ENCODE measurements at places on chromosomes 4 and X.
A peak's percentile ranks its signal among the peaks of the same experiment; 100 is the strongest.

DNA sequence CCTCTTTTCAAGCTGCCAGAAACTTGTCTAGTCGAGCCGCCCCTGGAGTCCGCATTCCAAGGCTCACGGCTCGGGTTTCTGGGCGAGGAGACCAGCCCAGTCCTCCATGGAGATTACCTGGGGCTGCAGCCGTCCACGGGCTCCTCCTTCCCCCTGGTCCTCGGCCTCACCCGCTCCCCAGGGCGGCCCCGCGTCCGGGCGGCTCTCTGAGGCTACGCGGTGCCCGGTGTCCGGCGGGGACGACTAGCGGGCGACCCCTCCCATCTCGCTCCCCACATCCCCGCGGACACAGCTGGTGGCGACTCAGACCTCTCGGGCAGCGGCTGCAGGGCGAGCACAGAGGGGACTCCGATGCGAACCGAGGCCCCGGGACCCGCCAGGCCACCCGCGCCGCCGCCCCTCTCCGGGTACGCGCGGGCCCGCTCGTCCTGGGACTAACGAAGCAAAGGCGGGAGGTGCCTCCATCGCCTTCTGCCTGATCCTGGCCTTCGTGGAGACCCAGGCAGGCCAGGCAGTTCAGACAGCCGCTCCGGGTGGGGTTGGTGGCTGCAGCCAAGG is 159.4 kb downstream of the TRAM1L1 start:
- no peaks in the 10 kb centered on the region for H3K36me3 ChIP-seq
- H3K27me3 ChIP-seq, result no peaks in the 10 kb centered on the region
- DNase-seq, result no peak
- no peak overlapping the region for H3K27ac ChIP-seq
- no peak overlapping the region for H3K4me3 ChIP-seq

GRCh38 chr4:40912460-40913184 is 162.9 kb downstream of the NSUN7 start:
- no peak overlapping the region for H3K4me3 ChIP-seq
- H3K27ac ChIP-seq, result no peak overlapping the region
- H3K36me3 ChIP-seq, result no peaks in the 10 kb centered on the region
- DNase-seq, result no peak
- no peaks in the 10 kb centered on the region for H3K27me3 ChIP-seq

GRCh38 chr4:54746218-54746617 is 88.5 kb downstream of the KIT start:
- no peak overlapping the region for H3K27ac ChIP-seq
- no peaks in the 10 kb centered on the region for H3K36me3 ChIP-seq
- H3K27me3 ChIP-seq, result no peaks in the 10 kb centered on the region
- peak; percentile 17 for DNase-seq

GRCh38 chr4:81974523-81974922 is 399.3 kb downstream of the HNRNPD start:
- H3K27ac ChIP-seq, result no peak overlapping the region
- no peak for DNase-seq
- peaks cover 9% of the 10 kb centered on the region for H3K27me3 ChIP-seq
- H3K36me3 ChIP-seq, result no peaks in the 10 kb centered on the region
- no peaks in the 10 kb centered on the region for H3K4me1 ChIP-seq
- no peak overlapping the region for H3K4me3 ChIP-seq

DNA sequence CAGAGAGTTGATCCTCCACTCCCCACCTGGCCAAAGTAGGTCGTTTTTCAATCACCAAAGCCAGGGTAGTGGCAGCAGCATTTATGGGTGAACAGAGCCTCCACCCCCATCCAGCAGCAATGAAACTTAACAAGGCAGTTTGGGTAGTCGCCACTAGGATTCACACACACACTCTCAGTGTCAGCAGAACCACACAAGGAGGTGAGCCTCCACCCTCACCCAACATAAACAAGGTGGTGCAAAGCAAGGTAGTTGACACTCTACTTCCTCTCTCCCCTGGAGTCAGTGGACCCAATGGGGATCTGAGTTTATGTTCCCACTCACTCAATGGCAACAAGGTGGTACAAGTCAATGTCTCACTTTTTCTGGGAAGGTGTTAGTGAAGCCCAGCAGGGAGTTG is 50.4 kb upstream of the CCDC149 start:
- H3K27ac ChIP-seq, result no peak overlapping the region
- no peaks in the 10 kb centered on the region for H3K36me3 ChIP-seq
- DNase-seq, result no peak
- H3K4me1 ChIP-seq, result no peaks in the 10 kb centered on the region
- no peaks in the 10 kb centered on the region for H3K27me3 ChIP-seq

GRCh38 chr4:40547789-40548132 is 81.9 kb downstream of the RBM47 start:
- peaks cover 5% of the 10 kb centered on the region for H3K27me3 ChIP-seq
- no peak for DNase-seq
- no peak overlapping the region for H3K4me3 ChIP-seq
- H3K27ac ChIP-seq, result no peak overlapping the region

DNA sequence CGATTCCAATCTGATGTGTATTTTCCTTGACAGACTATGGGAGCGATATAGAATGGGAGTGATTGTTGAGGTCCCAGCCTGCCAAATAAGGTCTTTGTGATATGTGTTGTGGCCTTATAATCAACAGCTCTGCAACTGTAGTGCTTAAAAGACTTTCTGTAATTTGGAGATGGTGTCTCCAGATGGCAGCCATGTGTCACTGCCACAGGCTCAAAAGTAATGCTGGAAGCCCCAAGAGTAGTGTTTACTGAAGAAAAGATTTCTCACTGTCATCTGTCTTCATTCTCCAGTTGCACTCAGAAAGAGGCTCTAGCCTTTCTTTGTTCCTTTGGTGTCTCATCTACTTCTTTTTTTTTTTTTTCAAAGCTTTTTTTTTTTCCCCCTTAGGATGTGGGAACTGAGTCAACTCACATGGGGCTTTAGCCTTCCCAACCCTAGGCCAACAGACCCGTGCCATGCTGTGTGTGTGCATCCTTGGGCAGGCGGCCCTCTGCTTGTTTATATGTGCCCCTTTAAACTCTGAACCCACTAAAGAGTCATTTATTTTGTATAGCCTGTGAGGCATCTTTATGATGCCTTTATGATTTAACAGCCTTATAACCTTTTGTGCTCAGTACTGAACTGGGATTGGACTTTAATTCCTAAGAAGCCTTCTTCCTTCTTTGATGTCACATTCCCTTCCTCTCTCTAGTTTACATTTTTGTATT is 15.6 kb downstream of the SRPX2 start:
- H3K27me3 ChIP-seq, result no peaks in the 10 kb centered on the region
- DNase-seq, result no peak
- no peaks in the 10 kb centered on the region for H3K4me1 ChIP-seq
- H3K4me3 ChIP-seq, result no peak overlapping the region

GRCh38 chr4:161364681-161365080 is 799.1 kb downstream of the FSTL5 start:
- H3K27ac ChIP-seq, result no peak overlapping the region
- no peaks in the 10 kb centered on the region for H3K4me1 ChIP-seq
- H3K4me3 ChIP-seq, result no peak overlapping the region
- DNase-seq, result no peak
- H3K36me3 ChIP-seq, result no peaks in the 10 kb centered on the region
- H3K27me3 ChIP-seq, result no peaks in the 10 kb centered on the region

- H3K4me1 ChIP-seq, result no peaks in the 10 kb centered on the region
- no peak for DNase-seq
- H3K4me3 ChIP-seq, result no peak overlapping the region
- H3K27me3 ChIP-seq, result no peaks in the 10 kb centered on the region
- no peak overlapping the region for H3K27ac ChIP-seq
Observed at GRCh38 chrX:149647505-149647904, 15.9 kb upstream of the TMEM185A start.

GRCh38 chr4:186882293-186882692 is 158.6 kb upstream of the FAT1 start:
- no peaks in the 10 kb centered on the region for H3K36me3 ChIP-seq
- H3K4me3 ChIP-seq, result no peak overlapping the region
- H3K27me3 ChIP-seq, result no peaks in the 10 kb centered on the region
- H3K27ac ChIP-seq, result no peak overlapping the region
- DNase-seq, result no peak

DNA sequence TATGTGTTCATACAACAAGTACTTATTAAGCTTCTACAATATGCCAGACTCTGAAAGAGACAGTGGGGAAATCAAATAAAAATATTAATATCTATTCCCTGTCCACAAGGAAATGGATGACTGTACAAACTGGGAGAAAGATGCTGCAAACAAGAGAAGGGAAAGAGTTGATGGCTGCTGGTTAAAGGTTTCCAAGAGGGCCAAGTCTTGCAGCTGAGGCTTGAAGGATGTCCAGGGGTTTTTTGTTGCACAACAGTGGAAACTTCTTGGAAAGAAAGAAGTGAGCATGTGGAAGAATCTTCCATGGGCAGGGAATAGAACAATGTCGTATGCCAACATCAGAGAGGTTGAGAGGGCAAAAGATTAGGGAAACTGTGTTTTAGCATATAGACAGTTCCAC is 95.8 kb downstream of the MID1 start:
- DNase-seq, result no peak
- peaks cover 19% of the 10 kb centered on the region for H3K36me3 ChIP-seq
- H3K27ac ChIP-seq, result no peak overlapping the region
- H3K4me1 ChIP-seq, result no peaks in the 10 kb centered on the region
- no peak overlapping the region for H3K4me3 ChIP-seq
- H3K27me3 ChIP-seq, result no peaks in the 10 kb centered on the region

GRCh38 chr4:126899331-126899801 is 733.4 kb upstream of the INTU start:
- no peak overlapping the region for H3K4me3 ChIP-seq
- H3K36me3 ChIP-seq, result peaks cover 4% of the 10 kb centered on the region
- H3K27me3 ChIP-seq, result no peaks in the 10 kb centered on the region
- H3K4me1 ChIP-seq, result no peaks in the 10 kb centered on the region

DNA sequence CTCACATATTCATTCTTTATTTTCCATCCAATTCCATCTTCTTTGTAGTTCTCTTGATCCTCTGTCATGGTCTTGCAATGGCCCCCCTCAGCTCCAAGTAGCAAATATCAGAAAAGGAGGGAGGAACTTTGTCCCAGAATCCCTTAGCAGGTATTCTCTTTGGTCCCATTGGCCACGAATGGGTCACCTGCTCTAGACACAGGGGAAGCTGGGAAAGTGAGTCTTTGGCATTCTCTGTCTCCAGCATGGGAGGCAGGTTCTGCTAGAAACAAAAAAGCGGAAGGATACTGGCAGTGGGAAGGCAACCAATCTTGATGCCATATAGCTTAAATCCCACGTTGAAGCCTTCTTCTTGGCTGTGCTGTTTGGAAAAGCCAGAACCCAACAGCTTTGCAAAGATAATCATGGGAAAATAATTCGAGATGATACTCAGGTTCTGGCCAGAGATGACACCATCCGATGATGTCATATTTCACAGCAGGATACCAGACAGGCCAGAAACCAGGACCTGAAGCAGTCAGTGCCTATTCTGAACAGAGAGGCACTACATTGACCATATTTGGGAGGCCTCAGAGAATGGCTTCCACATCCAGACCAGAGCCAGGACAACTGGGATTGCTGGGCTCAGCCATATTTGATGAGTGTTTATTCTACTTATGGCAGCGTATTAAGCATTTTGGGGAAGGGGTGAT is 110.4 kb upstream of the ATXN3L start:
- no peak overlapping the region for H3K4me3 ChIP-seq
- H3K27me3 ChIP-seq, result no peaks in the 10 kb centered on the region
- no peak overlapping the region for H3K27ac ChIP-seq
- H3K4me1 ChIP-seq, result peaks cover 7% of the 10 kb centered on the region

DNA sequence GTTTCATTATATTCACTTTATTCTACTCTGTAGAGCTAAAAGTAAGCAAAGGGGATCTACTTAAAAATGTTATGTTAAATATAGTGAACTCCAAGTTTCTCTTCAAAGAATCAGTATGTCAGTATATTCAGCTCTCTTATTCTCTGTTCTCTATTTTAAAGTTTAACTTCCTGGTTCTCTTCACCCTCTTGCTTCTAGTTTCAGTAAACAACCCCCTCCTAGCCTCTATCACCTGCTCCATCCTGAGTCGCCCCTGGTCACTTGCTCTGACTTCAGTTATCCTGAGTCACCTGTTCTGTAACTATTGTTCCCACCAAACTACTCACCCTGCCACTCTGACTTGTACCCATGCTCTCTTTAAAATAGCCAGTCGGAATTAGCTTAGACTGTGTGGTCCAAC is 180.9 kb upstream of the AADAT start:
- no peak overlapping the region for H3K4me3 ChIP-seq
- no peak for DNase-seq
- H3K36me3 ChIP-seq, result no peaks in the 10 kb centered on the region
- no peaks in the 10 kb centered on the region for H3K27me3 ChIP-seq
- no peaks in the 10 kb centered on the region for H3K4me1 ChIP-seq
